Type B pancreatic cell (in vitro differentiated cells): ENCODE measurements at places on chromosomes 11 and 22. TPM values are rescaled to one million over a fixed set of nuclear protein-coding genes. Genes with fewer than 3 reads are reported as not detected.

DNA sequence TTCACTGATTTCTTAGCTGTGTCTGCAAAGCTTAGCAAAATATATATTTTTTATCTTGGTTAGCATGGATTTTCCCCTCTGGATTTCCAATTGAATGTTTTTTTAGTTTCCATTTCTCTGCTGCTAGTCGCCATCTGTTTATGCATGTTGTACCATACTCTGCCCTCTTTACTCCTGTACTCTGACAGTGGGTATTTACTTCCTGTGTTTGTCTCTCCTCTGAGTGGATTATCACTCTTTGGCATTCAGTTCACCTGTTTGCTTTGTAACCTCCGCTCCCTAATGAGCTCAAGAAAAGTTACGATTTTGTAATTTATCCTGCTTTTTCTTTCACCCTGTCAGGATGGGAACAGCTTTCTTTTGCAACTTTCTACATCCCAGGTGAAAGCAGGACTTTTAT lies 59.1 kb downstream of the PDHX start:
- no peak for DNase-seq

The KIF18A gene
- 8.1 and 21.8 TPM in 2 replicates for total RNA-seq

The MLC1 gene
- 0.19 TPM in 1 of 2 replicates, not detected in the other for total RNA-seq

GRCh38 chr11:131447277-131447815 lies 76.9 kb downstream of the NTM start:
- no peak for DNase-seq
